GM23338 (cell line): ENCODE measurements at places on chromosomes 3 and 15. TPM values are rescaled to one million over a fixed set of nuclear protein-coding genes. Genes with fewer than 3 reads are reported as not detected.

FRMD4B gene
- 6.4 and 8.6 TPM in 2 replicates for total RNA-seq

ACAN gene
- total RNA-seq: 4.5 and 4.9 TPM in 2 replicates

SNRPN gene
- 966 TPM in 2 replicates for total RNA-seq

GRCh38 chr15:67941648-67942310 lies 101.9 kb upstream of the RNU6-1 start:
- no peak for DNase-seq

DNA sequence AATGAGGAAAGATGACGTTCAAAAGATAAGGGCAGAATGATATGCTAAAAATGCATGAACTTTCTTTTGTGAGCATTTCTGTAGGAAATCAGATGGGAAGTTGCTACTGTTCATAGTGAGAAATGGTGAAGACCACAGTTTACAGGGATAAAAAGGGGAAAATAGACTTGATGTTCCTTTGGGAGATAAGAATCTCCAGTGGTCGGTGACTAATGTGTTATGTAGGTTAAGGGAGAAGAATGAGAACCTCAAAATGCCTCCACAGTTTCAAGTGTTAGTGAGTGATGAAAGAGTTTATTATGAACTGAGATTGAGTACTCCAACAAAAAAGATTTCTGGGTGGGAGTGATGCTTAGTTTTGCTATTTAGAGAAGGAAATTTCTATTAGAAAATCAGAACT lies 247.2 kb downstream of the LSAMP start:
- no peak for DNase-seq
